ENCODE measurements at places on chromosomes 7 and 10.

- no peak for DNase-seq
- no peak overlapping the region for H3K27ac ChIP-seq
- H3K27me3 ChIP-seq, result no peaks in the 10 kb centered on the region
- H3K4me1 ChIP-seq, result peaks cover 8% of the 10 kb centered on the region
These were observed 370.7 kb upstream of the MGMT start for GRCh38 chr10:129096065-129096984.

DNA sequence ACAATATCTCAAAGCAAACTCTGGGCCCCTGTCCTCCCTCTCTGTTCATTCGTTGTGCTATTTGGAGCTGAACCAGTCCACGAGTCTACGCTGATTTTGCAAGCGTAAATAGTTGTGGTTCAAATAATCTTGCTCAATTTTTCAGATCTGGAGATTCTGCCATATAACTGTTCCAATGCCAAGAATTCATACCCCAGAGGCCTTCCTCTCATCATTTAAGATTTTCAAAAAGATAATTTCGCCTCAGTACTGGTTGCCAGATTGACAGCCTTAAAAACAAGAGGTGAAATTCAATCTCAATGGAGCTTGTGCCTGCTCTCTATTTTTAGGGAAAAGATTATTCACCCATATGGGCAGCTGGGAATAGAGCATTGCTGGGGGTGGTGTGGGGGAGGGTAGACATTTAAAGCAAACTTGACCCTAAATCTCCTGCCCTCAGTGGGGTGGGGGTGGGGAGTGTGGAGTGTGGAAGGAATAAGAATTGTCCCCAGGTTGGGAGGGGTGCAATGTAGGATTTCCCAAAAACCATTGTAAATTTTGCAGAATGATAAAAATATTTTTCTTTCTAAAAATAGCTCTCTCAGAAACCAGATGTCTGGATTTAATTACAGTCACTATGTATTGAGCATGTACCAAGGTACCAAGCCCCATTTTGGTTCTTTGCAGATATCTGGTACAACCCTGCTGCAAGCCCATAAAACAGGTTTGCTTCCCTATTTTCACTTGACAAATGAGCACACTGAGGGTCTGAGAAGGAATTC lies 104.7 kb upstream of the EEPD1 start:
- peaks cover 18% of the 10 kb centered on the region for H3K4me1 ChIP-seq
- H3K36me3 ChIP-seq, result no peaks in the 10 kb centered on the region
- H3K4me3 ChIP-seq, result no peak overlapping the region
- no peaks in the 10 kb centered on the region for H3K27me3 ChIP-seq
- no peak overlapping the region for H3K27ac ChIP-seq

DNA sequence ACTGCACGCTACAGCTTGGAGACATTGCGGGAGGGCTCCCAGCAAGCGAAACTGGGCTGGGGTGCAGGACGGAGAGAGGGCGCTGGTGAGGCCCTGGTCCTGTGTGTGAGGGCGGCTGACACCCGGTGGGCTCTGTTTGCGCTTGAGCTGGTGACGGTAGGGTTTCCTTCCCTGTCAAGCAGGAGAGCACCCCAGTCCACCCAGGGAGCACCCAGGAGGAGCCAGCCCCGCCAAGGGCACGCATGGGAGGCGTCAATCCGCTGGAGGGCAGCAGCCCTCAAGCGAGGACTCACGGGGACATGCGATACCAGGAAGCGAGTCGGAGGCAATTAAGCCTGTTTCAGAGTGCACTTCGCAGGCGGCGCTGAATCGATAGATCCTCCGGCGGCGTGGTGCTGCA lies 109.4 kb downstream of the MAD1L1 start:
- H3K27me3 ChIP-seq, result peaks cover 17% of the 10 kb centered on the region
- no peak for DNase-seq
- no peaks in the 10 kb centered on the region for H3K4me1 ChIP-seq
- H3K36me3 ChIP-seq, result peaks cover 9% of the 10 kb centered on the region
- no peak overlapping the region for H3K4me3 ChIP-seq

DNA sequence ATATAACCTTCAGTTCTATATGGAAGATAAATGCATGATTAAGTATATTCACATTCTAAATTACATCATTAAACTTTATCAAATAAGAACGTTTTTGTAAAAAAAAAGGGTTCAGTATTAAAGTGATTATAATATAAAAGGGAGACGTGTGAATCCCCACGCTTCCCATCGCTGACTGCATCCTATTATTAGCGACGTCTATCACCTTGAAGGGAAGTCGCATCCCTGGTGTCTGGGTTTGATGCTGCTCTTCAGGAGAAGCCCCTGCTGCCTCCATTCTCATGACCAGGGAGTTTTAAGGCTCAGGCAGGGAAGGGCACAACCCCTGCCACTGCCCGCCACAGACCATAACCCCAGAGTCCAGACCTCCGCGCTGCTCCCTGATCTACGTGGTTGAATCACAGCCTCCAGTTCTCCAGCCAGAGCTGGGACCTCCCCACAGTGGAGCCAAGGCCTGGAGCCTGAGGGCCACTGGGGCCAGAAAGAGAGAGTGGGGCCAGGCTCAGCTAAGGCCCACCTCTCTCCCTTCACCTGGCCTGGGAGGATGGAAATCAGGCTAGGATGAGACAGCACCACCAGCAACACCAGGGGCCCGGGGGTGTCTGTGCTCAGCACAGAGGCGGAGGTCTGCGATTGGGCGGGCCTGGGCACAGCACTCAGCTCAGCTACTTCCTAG lies 130.6 kb downstream of the TCERG1L start:
- peaks cover 6% of the 10 kb centered on the region for H3K36me3 ChIP-seq
- no peak overlapping the region for H3K4me3 ChIP-seq
- H3K27ac ChIP-seq, result no peak overlapping the region
- H3K27me3 ChIP-seq, result no peaks in the 10 kb centered on the region

DNA sequence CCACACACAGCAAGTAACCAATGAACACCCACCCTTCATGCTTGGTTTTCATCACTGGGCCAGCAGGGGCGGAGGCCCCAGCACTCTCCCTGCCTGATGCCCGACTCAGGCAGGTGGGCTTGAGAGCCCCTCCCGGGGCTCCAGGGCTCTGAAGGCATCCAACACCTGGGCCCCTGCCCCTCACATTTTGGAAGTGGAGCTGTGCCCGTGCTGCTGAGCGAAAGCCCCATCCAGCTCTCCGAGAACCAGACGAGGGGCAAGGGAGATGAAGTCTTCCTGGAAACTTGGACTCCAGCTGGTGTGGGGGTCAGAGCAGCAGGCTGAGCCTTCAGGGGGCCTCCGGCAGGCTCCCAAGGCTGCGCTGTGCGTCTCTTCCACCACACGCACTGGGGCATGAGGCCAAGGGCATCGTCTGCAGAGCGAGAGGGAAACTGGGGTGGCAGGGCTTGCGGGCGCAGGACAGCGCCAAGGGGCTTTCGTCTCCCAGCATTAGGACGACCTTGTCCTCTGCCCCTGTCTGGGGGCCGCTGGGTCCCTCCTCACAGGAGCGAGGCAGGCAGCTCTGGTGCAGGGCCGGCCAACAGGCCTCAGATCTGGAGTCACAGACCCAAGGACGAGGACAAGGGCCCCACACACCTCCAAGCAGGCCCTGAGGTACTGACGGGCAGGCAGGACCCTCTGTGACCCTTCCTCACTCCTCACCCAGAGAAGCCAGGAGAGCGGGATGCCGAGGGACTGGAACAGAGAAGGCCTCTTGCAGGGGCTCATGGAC lies 108.3 kb upstream of the FAM20C start:
- no peak overlapping the region for H3K27ac ChIP-seq
- H3K4me3 ChIP-seq, result no peak overlapping the region
- no peak for DNase-seq

DNA sequence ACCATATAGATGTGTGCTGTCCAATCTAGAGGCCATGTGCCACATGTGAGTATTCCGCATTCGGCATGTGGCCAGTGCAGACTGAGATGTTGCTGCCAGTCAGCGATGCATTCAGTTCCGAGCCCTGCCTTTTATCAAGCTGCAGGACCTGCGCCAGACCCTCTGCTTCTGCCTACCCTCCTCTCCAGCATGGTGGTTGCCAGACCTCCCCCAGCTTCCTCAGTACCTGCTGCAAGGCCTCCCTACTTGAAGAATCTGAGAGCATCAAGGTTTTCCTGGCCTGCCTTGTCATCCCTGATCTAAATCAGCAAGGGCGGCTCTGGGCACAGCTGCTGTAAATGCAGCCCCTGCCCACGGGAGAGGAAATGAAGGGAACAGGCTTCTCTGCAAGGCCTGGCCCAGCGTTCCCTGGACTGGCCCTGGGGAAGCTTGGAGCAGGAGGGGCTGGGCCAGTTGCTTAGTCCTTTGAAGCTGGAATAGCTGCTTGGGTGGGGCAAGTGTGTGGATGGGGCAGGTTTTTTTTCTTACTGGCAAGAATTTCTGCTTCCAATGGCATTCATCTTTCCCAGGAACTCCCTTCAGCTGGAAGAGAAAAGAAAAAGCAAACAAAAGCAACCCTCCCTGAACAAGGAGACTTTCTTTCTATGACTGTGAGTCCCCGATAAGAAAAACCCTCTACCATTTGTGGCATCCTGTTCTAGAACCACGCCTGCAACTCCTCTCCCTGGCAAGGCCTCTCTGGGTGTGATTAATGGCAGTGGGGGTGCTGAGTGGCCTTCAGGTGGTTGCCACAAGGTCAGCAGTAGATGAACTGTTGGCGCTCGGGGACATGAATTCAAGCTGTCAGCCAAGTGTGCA lies 93.0 kb downstream of the NHLRC2 start:
- H3K4me1 ChIP-seq, result peaks cover 5% of the 10 kb centered on the region
- H3K4me3 ChIP-seq, result no peak overlapping the region
- peaks cover 1% of the 10 kb centered on the region for H3K27me3 ChIP-seq
- H3K36me3 ChIP-seq, result no peaks in the 10 kb centered on the region
- H3K27ac ChIP-seq, result no peak overlapping the region
- DNase-seq, result no peak

- peak overlapping the region; percentile 18 for H3K27ac ChIP-seq
- no peaks in the 10 kb centered on the region for H3K4me1 ChIP-seq
- no peak for DNase-seq
- peaks cover under 1% of the 10 kb centered on the region for H3K36me3 ChIP-seq
These were observed 119.1 kb downstream of the NRBF2 start for GRCh38 chr10:63252095-63252762.

DNA sequence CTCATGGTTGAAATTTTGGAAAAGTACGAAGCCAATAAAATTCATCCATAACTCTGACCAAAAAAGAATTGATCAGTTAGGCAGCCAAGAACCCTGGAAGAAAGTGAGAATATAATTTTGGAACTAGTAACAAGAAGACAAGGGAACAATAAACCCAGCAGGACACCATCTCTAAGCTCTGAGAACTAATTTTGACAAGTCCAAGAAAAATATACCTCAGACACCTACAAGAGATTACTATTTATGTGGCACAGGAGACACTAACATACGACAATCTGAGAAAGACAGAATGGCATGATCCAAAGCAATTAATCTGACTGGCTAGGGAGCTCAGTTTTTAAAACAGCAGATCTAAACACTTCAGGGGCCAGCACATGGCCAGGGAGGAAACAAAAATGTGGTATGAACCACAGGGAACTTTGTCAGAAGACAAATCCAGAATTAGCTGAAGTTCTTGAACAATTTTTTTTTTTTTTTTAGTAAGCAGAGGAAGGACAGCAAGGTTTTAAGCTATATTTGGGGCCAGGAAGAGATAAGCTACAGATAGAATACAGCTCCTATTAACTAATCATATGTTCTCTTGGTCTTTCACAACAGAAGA lies 38.9 kb downstream of the PARD3 start:
- H3K27ac ChIP-seq, result no peak overlapping the region
- no peak overlapping the region for H3K4me3 ChIP-seq
- peaks cover 7% of the 10 kb centered on the region for H3K27me3 ChIP-seq
- no peaks in the 10 kb centered on the region for H3K36me3 ChIP-seq

GRCh38 chr10:94997741-94998174 lies 59.3 kb downstream of the CYP2C9 start:
- H3K4me3 ChIP-seq, result no peak overlapping the region
- no peak for DNase-seq
- H3K4me1 ChIP-seq, result peaks cover 2% of the 10 kb centered on the region
- H3K27me3 ChIP-seq, result no peaks in the 10 kb centered on the region
- no peak overlapping the region for H3K27ac ChIP-seq

GRCh38 chr10:88879534-88880281 lies at the start of gene STAMBPL1:
TSS of gene STAMBPL1 (plus strand) at chr10:88880245. CDS start at chr10:88901709, 21,464 bp downstream.
- H3K4me1 ChIP-seq, result peaks cover 42% of the 10 kb centered on the region
- peak within 1 kb of the TSS; percentile 91 for H3K4me3 ChIP-seq
- H3K27me3 ChIP-seq, result no peaks in the 10 kb centered on the region
- no peaks in the 10 kb centered on the region for H3K36me3 ChIP-seq
- peak; percentile 49 for DNase-seq

- no peaks in the 10 kb centered on the region for H3K27me3 ChIP-seq
These were observed 40.5 kb downstream of the MACC1 start for GRCh38 chr7:20176578-20177242.

Data from endothelial cell (in vitro differentiated cells).